ENCODE measurements at places on chromosomes 5 and 9.

GRCh38 chr5:87127956-87128687, 139.6 kb upstream of the RASA1 start:
- H3K27ac ChIP-seq: no peak overlapping the region
- no peaks in the 10 kb centered on the region for H3K36me3 ChIP-seq
- no peak for DNase-seq

DNA sequence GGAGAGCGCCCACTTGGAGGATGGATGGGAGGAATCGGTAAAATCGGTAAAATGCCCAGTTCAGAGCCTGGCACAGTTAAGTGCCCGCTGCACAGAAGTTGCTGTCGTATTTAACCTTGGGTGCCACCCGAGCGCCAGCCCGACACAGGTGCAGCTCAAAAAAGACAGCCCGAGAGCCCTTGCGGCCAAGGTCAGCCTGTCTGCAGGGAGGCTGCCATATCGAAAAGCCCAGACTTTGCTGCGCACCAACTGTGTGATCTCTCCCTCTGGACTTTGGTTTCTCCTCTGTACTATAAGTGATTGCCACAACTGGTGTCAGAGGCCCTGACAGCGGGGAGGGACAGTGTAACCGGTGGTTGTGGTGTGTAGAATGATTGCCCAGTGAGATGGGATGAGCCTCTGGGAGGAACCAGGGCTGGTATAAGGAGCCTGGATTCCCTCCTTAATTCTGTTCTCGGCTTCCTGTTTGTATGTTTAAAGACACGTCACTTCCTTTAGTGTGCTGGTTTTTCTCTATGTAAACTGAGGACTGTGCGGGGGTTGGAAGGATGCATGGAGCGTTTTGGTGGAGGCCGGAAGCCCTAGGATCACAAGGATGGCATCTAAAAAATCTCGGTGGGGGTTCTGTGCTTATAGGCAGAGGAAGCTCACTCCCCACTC, 792 bp downstream of the NTMT1 start:
- peaks cover 60% of the 10 kb centered on the region for H3K4me1 ChIP-seq
- peaks cover 10% of the 10 kb centered on the region for H3K36me3 ChIP-seq
- peak overlapping the region; percentile 88 for H3K4me3 ChIP-seq

GRCh38 chr5:26940994-26941393, 97.4 kb downstream of the CDH9 start:
- H3K27me3 ChIP-seq: no peaks in the 10 kb centered on the region
- no peaks in the 10 kb centered on the region for H3K36me3 ChIP-seq
- no peak for DNase-seq
- no peaks in the 10 kb centered on the region for H3K4me1 ChIP-seq

DNA sequence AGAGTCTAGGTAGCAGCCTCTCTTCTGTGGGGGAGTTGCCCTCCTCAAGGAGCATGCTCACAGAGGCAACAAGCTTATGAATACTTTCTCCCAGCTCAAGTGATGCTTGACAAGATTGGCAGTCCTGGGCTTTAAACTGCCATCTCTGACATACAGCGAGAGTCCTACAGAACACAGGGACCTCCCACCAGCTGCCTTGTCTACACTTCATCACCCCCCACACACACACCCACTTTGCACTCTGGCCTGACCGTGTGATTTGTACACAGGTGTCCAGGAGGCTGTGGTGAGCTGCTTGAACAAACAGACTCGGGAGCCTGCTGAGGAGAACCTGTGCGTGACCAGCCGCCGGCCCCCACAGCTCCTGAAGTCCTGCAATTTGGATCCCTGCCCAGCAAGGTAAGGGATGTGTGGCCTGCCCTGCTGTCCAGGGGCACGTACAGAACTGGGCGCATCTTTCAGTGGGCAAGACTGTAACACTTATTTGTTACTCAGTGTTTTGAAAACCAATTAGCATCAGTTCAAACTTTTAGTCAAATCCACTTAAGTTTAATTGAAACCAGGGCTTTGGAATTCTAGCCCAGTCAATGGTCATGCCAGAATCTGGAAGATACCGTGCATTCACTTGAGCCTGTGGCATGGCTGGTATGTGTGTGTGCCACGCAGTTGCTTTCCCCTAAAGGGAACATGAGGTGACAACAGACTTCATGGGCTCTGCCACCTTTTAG, 247.5 kb downstream of the ADAMTSL1 start:
- peaks cover under 1% of the 10 kb centered on the region for H3K27me3 ChIP-seq
- no peak for DNase-seq
- no peaks in the 10 kb centered on the region for H3K4me1 ChIP-seq

All from activated CD4-positive, alpha-beta T cell treated with anti-CD3 and anti-CD28 coated beads, Interleukin-2, amount 10 ng/mL, durations not matched to agents 7 days and 5 days (primary cell).